ENCODE measurements at places on chromosomes 3 and 15. TPM values are rescaled to one million over a fixed set of nuclear protein-coding genes. Genes with fewer than 3 reads are reported as not detected.

The ZDHHC3 gene
- total RNA-seq, result 55.0 TPM

The DNAJA4 gene
- 8.7 TPM for total RNA-seq

The ATG7 gene
- 30.0 TPM for total RNA-seq

The IL17RB gene
- total RNA-seq, result not detected

The STRC gene
- 0.27 TPM for total RNA-seq

The HIGD2B gene
- total RNA-seq, result 0.11 TPM

The GXYLT2 gene
- total RNA-seq, result 27.2 TPM

The HPS3 gene
- total RNA-seq, result 35.3 TPM

The SUSD5 gene
- 3.0 TPM for total RNA-seq

The CAMK2N2 gene
- total RNA-seq, result 0.77 TPM

The TMEM40 gene
- not detected for total RNA-seq

The TUSC7 gene
- not detected for total RNA-seq

The PLXND1 gene
- 21.8 TPM for total RNA-seq

The NANOGP8 gene
- not detected for total RNA-seq

The TEX55 gene
- total RNA-seq, result not detected

The GOLGA8S gene
- not detected for total RNA-seq

The BAHD1 gene
- 10.7 TPM for total RNA-seq

The CLDN11 gene
- not detected for total RNA-seq

The ANKRD63 gene
- 0.29 TPM for total RNA-seq

The NEK10 gene
- 0.32 TPM for total RNA-seq

The STARD9 gene
- total RNA-seq, result 2.2 TPM

The TICRR gene
- total RNA-seq, result 3.7 TPM

The CFAP44 gene
- 2.9 TPM for total RNA-seq

The CD276 gene
- 27.2 TPM for total RNA-seq

The IL20RB gene
- total RNA-seq, result not detected

The GOLGA8R gene
- 0.08 TPM for total RNA-seq

The AMT gene
- not detected for total RNA-seq

The ECE2 gene
- not detected for total RNA-seq

The KBTBD8 gene
- 2.0 TPM for total RNA-seq

The ELL3 gene
- total RNA-seq, result 0.69 TPM

The MST1R gene
- not detected for total RNA-seq

The MKRN2OS gene
- total RNA-seq, result not detected

The PTH1R gene
- not detected for total RNA-seq

The GP5 gene
- total RNA-seq, result not detected

The GOLGA6L22 gene
- not detected for total RNA-seq

The LRRC31 gene
- total RNA-seq, result not detected

The CA12 gene
- 19.2 TPM for total RNA-seq

The RNF111 gene
- total RNA-seq, result 19.9 TPM

The LYZL4 gene
- not detected for total RNA-seq

The RAB6B gene
- 4.0 TPM for total RNA-seq

The USP19 gene
- total RNA-seq, result 66.0 TPM

The GRIP2 gene
- total RNA-seq, result 0.18 TPM

The TLR9 gene
- total RNA-seq, result not detected

The CACNA2D2 gene
- 0.80 TPM for total RNA-seq

The ABI3BP gene
- total RNA-seq, result 0.58 TPM

The LMAN1L gene
- not detected for total RNA-seq

The SPINT1 gene
- 0.32 TPM for total RNA-seq

The EOMES gene
- total RNA-seq, result 2.8 TPM

The GOLGA8T gene
- total RNA-seq, result not detected

The PLOD2 gene
- total RNA-seq, result 37.7 TPM

The FSTL1 gene
- 69.2 TPM for total RNA-seq

The ZCWPW2 gene
- 0.16 TPM for total RNA-seq

The COX5A gene
- total RNA-seq, result 124 TPM

The SMCO1 gene
- total RNA-seq, result not detected

The VPS13C gene
- 30.3 TPM for total RNA-seq

The GPR149 gene
- not detected for total RNA-seq
